ENCODE measurements at places on chromosomes 3 and 15.

DNA sequence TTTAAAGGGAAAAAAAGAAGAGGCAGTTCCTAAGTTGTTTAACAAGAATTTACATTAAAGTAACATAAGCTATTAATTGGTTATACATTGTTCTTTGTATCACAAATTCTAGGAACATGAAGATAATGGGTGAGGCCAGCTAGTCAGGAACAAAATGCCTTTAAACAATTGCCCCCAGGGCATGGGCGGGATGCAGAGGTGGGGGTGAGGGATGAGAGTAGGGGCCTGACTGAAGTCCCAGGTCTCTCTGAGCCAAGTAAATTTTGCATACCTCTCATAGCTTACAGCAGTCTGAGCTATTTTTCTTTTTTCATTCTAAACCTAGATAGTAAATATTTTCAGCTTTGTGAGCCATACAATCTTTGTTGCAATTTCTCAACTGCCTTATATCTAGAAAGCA, 77.8 kb upstream of the RNU6-1 start:
- no peak for DNase-seq

DNA sequence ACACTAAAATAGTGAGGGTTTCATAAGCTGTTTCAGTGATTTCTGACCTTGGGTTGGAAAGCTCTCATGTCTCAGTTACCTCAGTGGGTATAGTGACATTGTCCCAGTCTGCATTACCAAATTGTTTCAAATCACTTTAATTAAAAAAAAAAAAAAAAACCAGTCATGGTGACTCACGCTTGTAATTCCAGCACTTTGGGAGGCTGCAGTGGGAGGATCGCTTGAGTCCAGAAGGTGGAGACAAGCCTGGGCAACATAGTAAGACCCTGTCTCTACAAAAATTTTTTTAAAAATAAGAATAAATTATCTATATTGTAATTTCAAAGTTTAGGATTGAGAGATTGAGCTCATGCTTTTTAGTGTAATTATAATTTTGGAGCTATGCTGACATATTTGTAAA, 78.0 kb downstream of the MBNL1 start:
- no peak for DNase-seq

GRCh38 chr15:47516972-47517371, 200.3 kb upstream of the SEMA6D start:
- no peak for DNase-seq

DNA sequence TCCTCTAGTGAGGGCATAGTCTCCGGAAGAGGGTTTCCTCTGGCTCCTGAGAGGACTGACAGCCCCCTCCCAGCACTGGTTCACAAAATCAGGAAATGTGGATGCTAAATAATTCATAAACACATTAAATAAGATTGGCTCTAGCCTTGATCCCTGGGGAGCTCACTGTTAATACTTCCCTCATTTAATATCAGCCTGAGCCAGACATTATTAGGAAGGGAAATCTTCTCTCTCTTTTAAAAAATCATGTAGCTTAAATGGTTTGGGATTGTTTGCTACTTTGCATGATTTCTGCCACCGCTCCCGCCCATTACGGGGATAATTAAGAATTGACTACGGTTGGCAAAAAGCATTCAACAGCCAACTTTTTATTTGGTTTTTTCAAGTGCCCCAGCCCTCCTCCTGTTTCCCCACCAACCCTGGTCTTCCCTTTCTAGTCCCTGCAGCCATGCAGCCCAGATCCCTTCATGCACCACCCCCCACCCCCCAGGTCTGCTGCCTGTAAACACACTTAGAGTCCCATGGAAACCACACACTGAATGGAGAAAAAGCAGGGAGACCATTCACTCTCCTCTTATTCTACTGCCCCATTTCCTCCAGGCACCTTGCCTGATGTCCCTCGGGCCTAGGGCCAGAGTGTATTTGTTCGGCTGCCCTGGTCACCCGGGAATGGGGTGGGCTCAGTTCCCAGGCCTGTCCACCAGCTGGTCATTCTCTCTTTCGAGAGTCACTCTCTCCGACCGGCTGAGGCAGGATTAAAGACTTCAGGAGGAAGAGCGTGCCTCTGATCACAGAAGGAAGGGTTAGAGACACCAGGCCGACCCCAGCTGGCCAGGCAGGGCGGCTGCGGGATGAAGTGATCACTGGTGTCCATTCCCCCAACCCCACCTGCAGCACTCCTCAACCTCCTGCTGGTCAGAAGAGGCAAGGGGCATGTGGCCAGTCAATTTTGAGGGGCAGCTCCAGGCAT, 45.1 kb downstream of the SEMA5B start:
- no peak for DNase-seq

- no peak for DNase-seq
These were observed 354.0 kb upstream of the ROBO2 start for GRCh38 chr3:76685858-76686257.

DNA sequence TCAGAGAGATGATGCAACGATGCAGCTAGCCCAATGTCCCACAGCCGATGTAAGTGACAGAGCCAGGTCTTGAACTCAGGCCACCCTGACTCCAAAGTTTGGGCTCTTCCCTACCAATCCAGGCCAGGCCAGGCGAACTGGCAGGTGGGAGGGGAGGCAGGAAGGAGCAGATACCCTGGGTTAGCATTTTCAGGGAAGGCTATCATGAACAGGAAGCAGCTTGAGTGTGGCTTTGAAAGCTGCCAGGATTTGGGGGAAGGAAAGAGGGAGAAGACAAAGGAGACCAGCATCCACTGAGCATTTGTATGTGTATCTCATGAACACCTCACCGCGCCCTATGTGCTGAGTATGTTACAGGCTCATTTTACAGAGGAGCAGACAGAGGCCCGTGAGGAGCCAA, 38.8 kb downstream of the LMCD1 start:
- no peak for DNase-seq

- no peak for DNase-seq
These were observed 1.4 kb downstream of the CYFIP1 start for GRCh38 chr15:22978691-22979237.

GRCh38 chr3:198061119-198062067, 101.4 kb downstream of the LMLN start:
- DNase-seq = no peak

- DNase-seq = no peak
These were observed 280.5 kb downstream of the GAP43 start for GRCh38 chr3:115903843-115904242.

- DNase-seq = no peak
These were observed 174.8 kb downstream of the POLR2M start for GRCh38 chr15:57881361-57881760.
